Smooth muscle cell of the coronary artery (primary cell): ENCODE measurements at places on chromosomes 4 and X. TPM values are rescaled to one million over a fixed set of nuclear protein-coding genes. Genes with fewer than 3 reads are reported as not detected.

The CXCL6 gene
- 0.47 and 8.2 TPM in 2 replicates for total RNA-seq

The CNGA1 gene
- total RNA-seq, result 2.3 TPM in 1 of 2 replicates, not detected in the other

The LEF1 gene
- not detected in 2 replicates for total RNA-seq

The BTC gene
- total RNA-seq, result under 0.01 TPM in 2 replicates

The PAGE2B gene
- total RNA-seq, result not detected in 2 replicates

The SPARCL1 gene
- total RNA-seq, result under 0.01 and 0.70 TPM in 2 replicates

The NLGN3 gene
- total RNA-seq, result 0.08 and 0.35 TPM in 2 replicates

The ADH1C gene
- 0.08 and 0.12 TPM in 2 replicates for total RNA-seq

The S100G gene
- not detected in 2 replicates for total RNA-seq

The INTU gene
- total RNA-seq, result 3.1 and 9.1 TPM in 2 replicates

The FGB gene
- 0.08 TPM in 1 of 2 replicates, not detected in the other for total RNA-seq

The FAM53A gene
- 0.23 and 1.5 TPM in 2 replicates for total RNA-seq

The REELD1 gene
- not detected in 2 replicates for total RNA-seq

The ATP7A gene
- 7.7 and 12.9 TPM in 2 replicates for total RNA-seq

The SPINK2 gene
- not detected in 2 replicates for total RNA-seq

The GPR119 gene
- not detected in 2 replicates for total RNA-seq

The ARR3 gene
- not detected in 2 replicates for total RNA-seq

The FOXR2 gene
- total RNA-seq, result not detected in 2 replicates

The TMEM271 gene
- total RNA-seq, result not detected in 2 replicates

The ETNPPL gene
- total RNA-seq, result not detected in 2 replicates

The KCTD8 gene
- 0.47 and 3.6 TPM in 2 replicates for total RNA-seq

The LRCH2 gene
- 3.1 and 3.2 TPM in 2 replicates for total RNA-seq

The LRRC66 gene
- 0.12 and 0.23 TPM in 2 replicates for total RNA-seq
